GM23248 (cell line): ENCODE measurements at places on chromosomes 7 and 10. TPM values are rescaled to one million over a fixed set of nuclear protein-coding genes. Genes with fewer than 3 reads are reported as not detected.

PON2 gene
- total RNA-seq, result 60.7 and 65.6 TPM in 2 replicates

CABCOCO1 gene
- 0.22 and 0.25 TPM in 2 replicates for total RNA-seq

ATP6V1F gene
- total RNA-seq, result 96.5 and 124 TPM in 2 replicates

KNDC1 gene
- total RNA-seq, result 0.54 and 0.76 TPM in 2 replicates

ATRNL1 gene
- total RNA-seq, result not detected in 2 replicates

OR6V1 gene
- total RNA-seq, result not detected in 2 replicates

PPP2R2D gene
- 14.7 and 26.2 TPM in 2 replicates for total RNA-seq

FAM241B gene
- total RNA-seq, result not detected in 2 replicates

TMEM60 gene
- total RNA-seq, result 9.9 and 17.7 TPM in 2 replicates

SPDYE6 gene
- not detected in 2 replicates for total RNA-seq

CALML3 gene
- total RNA-seq, result not detected in 2 replicates

SRGN gene
- 108 and 136 TPM in 2 replicates for total RNA-seq

LGI1 gene
- total RNA-seq, result not detected in 2 replicates

ANK3 gene
- 0.54 TPM in 1 of 2 replicates, not detected in the other for total RNA-seq

TMEM139 gene
- total RNA-seq, result not detected in 2 replicates

UCMA gene
- total RNA-seq, result not detected in 2 replicates

RSPH10B2 gene
- 0.76 TPM in 1 of 2 replicates, not detected in the other for total RNA-seq

FANK1 gene
- 4.3 and 13.3 TPM in 2 replicates for total RNA-seq

CPN1 gene
- total RNA-seq, result not detected in 2 replicates

FAM25C gene
- not detected in 2 replicates for total RNA-seq

CRYGN gene
- not detected in 2 replicates for total RNA-seq

CALCR gene
- not detected in 2 replicates for total RNA-seq

PRSS37 gene
- total RNA-seq, result not detected in 2 replicates

ST8SIA6 gene
- total RNA-seq, result not detected in 2 replicates

MUC3A gene
- not detected in 2 replicates for total RNA-seq

SFTPD gene
- total RNA-seq, result not detected in 2 replicates

C10orf120 gene
- total RNA-seq, result not detected in 2 replicates

STAG3 gene
- total RNA-seq, result 0.97 TPM in 1 of 2 replicates, not detected in the other

SEMA4G gene
- 0.11 TPM in 1 of 2 replicates, not detected in the other for total RNA-seq
